ENCODE measurements at places on chromosomes 3 and 15.
A peak's percentile ranks its signal among the peaks of the same experiment; 100 is the strongest.

DNA sequence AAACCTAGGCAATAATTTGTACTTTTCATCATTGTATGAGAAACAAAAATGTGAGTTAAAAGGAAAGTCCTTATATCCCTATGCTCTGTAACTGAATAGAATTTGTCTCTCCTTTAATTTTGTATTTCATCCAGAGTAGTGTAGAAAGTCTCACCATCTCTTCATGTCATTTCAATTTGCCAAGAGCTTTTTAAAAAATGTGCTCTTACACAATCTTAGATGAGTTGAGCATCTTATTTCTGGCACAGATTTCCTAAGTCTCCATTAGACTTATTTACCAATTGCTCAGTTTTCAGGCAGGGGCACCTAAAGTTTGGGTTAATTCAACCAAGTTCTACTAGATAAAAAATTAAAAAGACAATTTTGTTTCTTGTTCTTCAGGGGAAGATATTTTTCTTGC lies 201.5 kb upstream of the RBMS3 start:
- DNase-seq = no peak

GRCh38 chr3:150422907-150423306 lies 14.8 kb downstream of the TSC22D2 start:
- DNase-seq = no peak

DNA sequence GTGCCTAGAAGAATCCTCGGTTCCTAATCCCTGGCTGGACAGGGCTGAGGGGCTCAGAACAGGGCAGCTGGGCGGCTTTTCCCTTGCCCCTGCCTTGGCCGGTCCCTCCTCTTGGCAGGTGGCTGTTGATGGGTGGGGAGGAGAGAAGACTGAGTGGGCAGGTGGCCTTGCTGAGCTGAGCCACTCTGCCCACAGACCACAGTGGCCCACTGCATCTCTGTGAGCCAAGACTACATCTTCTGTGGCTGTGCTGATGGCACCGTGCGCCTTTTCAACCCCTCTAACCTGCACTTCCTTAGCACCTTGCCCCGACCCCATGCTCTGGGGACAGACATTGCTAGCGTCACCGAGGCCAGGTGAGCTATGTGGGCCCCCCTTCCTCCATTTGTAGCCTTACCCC lies 14.5 kb upstream of the JMJD7 start:
- no peak for DNase-seq

GRCh38 chr3:81437683-81438082 lies 323.8 kb downstream of the GBE1 start:
- no peak for DNase-seq

DNA sequence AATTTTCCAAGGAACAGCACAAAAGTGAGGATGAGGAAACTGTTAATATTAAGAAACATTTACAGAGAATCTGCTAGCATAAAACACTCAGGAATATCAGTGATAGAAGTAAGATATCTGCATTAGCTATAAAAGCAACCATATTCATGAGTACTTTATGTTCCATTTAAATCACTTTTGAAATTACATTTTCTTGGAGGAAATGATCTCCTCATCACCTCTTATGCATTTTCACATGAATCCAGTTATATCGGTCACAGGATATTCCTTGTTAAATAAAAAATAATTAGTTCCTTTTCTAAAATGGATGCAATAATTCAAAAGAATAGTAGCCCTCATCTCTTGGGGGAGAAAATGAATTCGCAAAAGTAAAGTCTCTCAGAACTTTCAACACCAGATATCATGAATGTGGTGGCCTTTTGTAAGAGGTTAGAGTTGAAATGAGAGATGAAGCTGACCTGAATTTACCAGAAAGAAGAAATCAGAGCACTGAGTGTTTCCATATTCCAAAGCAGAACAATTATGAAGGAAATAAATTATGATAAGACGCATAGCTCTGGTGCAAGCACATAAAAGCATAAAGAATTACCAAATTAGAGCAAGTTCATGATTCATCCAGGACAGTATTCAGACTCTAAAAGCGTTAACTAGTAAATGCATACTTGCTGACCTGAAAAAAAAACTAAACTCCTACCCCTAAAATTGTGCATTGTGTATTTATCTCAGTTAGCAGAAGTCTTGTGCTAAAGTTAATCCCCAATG lies 321.9 kb upstream of the CCDC54 start:
- DNase-seq = no peak

- DNase-seq = no peak
Measured at GRCh38 chr15:59609730-59610712, 1.6 kb upstream of the GCNT3 start.

GRCh38 chr3:122468896-122469533 lies 45.7 kb downstream of the KPNA1 start:
- no peak for DNase-seq

DNA sequence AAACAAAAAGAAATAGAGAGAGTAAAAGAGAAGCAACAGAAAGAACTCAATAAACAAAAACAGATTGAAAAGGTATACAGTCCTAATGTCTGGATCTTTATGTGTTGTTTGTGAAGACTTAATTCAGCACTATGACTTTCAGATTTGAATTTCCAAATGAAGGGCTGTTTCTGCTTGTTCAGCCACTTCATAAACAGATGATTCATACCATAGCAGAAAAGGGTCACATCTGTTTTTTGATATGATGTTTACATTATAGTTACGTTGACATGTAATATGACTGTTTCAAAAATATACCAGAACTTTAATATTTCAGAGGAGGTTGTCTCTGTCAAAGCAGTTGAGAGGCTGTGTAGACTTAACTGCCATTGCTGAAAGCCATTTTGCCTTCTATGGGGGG lies 24.1 kb downstream of the ASB14 start:
- no peak for DNase-seq

DNA sequence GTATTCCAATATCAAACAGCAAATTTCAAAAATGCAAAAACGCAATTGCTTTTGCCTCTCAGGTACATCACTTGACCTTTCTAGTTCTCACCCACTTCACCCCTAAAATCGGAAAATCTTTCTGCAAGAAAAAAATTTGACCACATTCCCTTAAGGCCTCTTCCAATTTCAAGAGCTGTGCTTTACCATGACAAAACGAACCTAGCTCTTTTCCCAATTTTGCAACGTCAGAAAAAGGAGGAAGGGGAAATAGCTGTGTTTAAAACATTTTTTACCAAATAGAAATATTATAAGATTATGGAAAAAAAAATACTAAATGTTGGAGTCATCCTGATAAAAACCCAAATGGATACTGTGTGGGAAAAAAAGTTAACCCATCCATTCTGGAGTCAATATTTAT lies 1.1 kb upstream of the NR2C2 start:
- no peak for DNase-seq

DNA sequence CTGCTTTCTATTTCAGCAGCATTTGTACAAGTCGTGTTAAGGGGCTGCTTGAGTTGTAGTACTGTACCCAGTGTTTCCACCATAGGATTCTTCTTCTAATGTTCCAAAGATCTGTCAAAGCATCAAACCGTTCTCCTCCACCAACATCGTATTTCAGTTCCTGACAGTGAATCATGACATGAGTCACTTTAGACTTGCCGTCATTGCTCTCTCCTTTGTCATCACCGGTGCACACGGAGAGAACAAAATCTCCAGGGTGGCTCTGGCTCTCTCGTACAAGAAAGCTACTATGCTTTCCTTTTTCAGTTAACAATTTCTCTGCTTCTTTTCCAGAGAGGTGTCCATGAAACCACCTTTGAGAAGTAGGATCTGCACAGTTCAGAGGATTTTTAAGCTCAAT lies 270.9 kb upstream of the CCDC54 start:
- DNase-seq = no peak

GRCh38 chr3:159482241-159482993 lies 506.2 kb upstream of the IL12A start:
- no peak for DNase-seq

DNA sequence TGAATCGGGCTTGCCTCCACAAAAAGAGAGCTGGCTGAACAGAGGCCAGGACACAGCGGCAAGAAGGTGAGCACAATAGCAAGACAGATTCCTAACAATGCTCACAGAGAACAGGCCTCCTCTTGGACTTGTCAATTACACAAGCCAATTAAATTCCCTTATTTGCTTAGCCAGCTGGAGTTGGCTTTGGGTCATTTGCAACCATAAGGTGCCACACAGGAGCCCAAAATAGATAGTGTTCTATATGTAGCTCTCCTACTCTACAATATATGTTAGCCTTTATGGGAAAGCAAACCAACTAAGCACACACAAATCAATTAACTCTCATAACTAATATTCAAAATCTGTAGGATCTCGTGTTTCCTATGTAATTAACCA lies 335.6 kb downstream of the FOXP1 start:
- DNase-seq = no peak

DNA sequence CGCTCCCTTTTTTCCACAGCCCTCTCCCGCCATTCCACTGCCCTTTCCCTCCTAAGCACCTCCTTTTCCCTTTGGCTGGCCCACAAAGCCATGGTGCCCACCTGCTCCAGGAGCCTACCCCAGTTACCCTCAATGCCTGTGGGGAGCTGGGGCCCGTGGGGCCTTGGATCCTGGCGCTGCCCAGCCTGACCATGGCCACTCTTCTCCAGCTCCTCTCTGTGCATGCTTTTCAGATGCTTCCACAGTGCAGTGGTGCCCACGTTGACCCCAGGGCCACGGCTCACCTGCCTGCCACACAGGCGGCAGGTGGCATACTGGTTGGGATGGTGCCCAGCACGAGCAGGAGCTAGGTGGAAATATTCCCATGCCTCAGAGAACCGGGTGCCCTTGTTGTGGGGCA lies 1.5 kb downstream of the ZBED2 start:
- DNase-seq = no peak

DNA sequence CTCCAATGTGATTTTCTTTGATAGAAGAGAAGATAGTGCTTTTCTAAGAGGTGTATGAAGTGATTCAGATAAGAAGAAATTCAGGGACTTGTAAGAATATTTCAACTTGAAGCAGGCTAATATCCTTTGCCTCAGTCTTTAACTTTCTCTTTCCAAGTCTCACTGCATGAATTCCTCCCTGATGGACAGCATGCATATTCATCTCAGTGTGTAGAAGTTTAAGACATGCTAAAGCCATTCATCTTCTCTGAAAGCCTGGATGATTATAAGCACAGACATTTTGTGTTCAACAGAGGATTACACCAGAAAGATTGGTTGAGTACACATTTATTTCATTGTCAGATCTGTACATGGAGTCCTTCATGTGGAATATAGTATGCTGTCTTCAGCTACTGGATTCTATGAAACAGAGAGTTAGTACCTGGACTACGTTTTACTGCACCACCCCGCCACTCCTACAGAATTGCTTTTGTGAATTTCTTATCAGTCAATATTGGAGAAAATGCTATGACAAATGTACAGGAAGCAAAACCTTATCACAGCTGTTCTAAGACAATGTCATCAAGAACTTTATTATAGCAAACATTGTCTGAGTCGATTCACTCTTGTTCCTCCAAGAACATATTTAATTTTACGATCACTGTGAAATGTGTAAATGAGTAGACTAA lies 1346.1 kb downstream of the OTOL1 start:
- no peak for DNase-seq

DNA sequence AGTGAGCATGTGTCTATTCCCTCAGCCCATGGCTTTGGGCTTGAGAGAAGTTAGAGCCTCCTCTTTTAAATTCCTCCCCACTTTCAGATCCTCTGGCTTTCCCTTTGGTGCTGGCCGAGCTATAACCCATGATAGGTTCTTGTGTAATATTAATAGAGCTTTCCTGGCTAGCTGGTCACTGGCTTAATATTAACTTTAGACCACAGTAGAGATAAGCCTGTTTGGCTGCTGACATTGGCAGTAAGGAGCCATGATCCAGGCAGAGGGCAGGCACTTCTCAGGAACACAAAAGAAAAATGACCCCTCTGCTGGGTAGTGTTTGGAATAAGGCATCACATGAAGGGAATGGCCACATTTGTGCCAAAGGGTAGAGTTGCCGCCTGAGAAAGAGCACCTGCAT lies 65.4 kb upstream of the UMPS start:
- DNase-seq = no peak

GRCh38 chr15:57376696-57377477 lies 582 bp downstream of the CGNL1 start:
- no peak for DNase-seq

- peak; percentile 83 for DNase-seq
Measured at GRCh38 chr3:50347187-50347813, 1.8 kb upstream of the ZMYND10 start.

GRCh38 chr15:48592933-48593332 lies 52.6 kb downstream of the FBN1 start:
- no peak for DNase-seq

DNA sequence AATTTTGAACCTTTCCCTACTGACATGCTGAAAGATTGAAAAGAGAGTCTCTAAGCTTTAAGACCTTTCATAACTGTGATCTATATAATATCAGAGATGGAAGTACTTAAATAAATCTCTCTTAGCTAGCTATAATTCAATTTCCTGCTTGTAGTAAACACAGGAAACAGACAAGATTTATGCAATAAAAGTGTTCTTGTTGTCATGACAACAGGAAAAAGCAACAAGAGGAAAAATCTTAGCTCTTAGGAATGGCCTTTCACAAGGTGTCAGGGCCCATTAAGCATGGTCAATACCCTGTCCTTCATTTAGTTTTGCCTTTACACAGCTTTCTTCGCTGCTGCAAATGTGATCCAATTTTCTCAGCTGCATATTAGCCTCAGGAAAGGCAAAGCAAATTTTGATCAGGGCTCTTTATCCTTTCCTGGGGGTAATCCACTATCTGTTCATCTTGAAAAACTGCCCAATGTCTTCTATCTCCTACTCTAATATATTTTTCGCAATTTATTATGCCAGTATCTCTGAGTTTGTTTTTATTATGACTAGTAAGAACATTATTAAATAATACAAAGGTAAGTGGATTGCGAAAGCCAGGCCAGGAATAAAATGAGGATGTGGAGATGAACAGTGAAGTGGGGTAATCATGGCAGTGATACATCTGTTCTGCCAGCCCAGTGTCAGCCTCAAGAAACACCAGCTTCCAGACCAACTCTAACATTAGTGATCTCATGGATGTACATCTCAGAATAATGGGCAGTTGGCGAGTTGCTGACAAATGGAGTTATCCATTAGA lies 28.7 kb downstream of the SIDT1 start:
- no peak for DNase-seq

GRCh38 chr15:68972201-68973065 lies 42.1 kb upstream of the NOX5 start:
- DNase-seq = no peak

- no peak for DNase-seq
Measured at GRCh38 chr15:78933187-78933822, 11.5 kb downstream of the CTSH start.

- no peak for DNase-seq
Measured at GRCh38 chr15:98582900-98583554, 65.3 kb upstream of the IGF1R start.

- peak; percentile 90 for DNase-seq
Measured at GRCh38 chr3:13420831-13421765, 976 bp upstream of the NUP210 start.

DNA sequence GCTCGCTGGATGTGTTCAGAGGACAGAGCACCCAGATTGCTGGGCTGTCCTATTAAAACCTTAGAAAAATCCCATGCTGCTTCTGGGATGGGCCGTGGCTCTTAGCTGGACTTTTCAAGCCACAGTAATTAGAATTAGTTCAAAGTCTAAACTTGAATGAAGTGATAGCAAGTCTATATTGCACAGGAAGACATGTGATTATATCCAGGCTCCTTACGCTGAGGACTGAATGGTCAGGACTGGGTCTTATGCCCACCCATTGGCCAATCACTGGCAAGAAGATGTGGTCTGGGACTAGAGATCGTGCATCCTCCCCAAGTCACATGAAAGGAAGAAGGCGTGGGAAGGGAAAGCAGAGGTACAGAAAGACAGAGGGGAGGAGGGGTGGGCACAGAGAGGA lies 227.6 kb downstream of the FAM43A start:
- no peak for DNase-seq

- no peak for DNase-seq
Measured at GRCh38 chr3:189584645-189585044, 46.5 kb upstream of the TP63 start.
